NCI-H524 treated with DMSO at 0.1 percent for 48 hours (cell line): ENCODE measurements at places on chromosomes 7 and 10.

DNA sequence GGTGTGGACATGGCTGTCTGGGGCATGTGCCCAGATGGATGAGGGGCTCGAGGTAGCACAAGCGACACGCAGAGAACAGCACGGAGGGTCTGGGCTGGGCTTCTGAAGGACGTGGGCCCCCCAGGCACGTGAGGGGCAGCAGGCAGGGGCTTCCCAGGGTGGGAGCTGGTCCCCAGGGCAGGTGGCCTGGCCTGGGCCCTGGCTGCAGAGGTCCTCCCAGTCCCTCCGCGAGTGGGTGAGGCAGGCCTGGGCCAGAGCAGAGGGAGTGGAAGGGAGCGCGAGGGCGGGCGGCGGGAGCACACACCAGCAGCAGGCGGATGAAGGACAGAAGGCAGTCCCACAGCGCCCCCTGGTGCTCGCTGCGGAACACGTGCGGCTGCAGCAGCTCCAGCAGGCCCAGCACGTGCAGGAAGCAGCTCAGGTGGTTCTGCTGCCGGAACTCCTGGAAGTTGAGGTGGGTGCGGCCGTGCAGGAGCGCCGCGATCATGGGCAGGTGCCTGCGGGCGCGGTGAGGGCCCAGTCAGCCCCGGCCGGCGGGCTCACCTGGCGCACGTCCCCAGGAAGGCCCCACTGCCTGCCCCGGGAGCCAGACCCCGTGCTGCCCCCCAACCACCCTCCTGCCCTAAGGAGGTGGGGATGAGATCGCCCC is 14.7 kb upstream of the MICALL2 start:
- DNase-seq = peak; percentile 4

DNA sequence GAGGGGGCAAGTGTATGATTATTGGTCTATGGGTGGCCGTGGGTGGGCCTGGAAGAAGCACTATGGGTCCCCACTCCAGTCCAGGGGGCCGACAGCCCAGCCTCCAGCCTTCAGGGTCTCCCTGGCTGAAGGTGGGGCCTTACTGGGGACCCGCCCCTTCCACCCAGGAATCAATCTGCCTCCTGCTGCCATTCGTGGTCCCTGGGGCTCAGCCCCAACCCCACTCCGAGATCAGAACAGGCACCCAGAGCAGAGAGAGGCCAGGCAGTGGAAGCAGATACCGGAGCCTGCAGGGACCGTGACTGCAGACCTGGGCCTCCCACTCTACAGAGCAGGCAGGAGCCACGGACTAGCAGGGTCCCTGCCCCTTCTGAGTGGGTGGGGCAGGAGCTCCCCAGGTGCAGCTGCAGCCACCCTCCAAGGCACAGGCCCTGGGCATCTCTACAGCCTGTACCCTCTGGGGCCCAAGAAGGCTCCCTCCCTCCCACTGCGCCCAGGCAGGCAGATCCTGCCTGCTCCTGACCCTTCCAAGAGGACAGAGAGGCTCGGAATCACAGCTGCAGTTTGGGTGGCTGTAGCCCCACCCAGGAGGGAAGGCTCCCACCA is 13.6 kb upstream of the FOXL3 start:
- no peak for DNase-seq

GRCh38 chr7:127650847-127651555 is 993 bp upstream of the SND1 start:
- no peak for DNase-seq

- peak; percentile 65 for DNase-seq
Observed at GRCh38 chr7:100090527-100091410, 2.0 kb downstream of the COPS6 start.

GRCh38 chr10:127456122-127456521 is 93.0 kb upstream of the NPS start:
- DNase-seq = no peak

DNA sequence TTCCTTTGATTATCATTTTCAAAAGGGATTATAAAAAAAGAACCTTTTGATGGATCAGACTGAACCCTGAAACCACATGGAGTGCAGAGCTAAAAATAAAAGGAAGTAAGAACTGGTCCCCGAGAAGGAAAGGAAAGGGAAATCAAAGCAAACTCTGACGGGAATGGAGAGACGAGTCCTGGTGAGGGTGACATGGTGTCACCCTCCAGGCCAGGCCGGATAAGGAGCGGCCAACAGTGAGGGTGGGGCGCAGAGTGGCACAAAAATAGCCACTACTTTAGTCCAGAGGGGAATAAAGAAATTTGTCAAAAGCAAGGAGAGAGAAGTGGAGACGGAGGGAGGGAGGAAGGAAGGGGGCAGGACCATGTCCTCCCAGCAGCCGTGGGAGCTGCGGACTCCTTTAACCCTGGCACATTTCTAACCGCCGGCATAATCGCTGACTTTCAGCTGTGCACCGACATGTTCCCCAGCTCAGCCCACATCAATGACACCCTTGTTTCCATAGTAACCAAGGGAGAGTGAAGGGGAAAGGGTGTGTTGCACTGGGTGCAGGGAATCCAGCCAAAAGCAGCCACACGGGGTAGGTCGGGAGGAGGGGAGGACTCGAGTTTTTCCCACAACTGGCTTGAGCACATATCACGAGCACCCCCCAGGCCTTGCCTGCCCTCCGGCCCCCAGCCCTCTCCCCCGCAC is 29.7 kb downstream of the TRIM8 start:
- no peak for DNase-seq

DNA sequence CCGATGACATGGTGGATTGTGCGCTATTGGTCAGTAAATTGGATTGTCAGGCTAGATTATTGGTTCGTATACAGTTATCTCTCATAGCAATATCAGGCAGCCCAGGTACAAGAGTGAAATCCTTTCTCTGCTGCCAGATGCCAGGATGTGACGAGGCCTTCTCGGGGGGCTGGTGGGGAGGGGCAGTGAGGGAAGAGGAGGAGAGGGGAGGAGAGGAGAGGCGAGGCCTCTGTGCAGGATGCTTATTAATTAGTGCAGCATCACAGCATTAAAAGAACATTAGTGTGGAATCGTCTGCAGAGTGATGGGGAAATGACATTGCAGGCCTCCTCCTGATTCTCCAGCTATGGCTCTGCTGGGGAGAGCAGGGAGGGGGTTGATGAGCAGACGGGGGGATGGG is 30.5 kb upstream of the SLF2 start:
- DNase-seq = no peak

GRCh38 chr7:44508328-44509030 is 18.0 kb upstream of the NUDCD3 start:
- no peak for DNase-seq

DNA sequence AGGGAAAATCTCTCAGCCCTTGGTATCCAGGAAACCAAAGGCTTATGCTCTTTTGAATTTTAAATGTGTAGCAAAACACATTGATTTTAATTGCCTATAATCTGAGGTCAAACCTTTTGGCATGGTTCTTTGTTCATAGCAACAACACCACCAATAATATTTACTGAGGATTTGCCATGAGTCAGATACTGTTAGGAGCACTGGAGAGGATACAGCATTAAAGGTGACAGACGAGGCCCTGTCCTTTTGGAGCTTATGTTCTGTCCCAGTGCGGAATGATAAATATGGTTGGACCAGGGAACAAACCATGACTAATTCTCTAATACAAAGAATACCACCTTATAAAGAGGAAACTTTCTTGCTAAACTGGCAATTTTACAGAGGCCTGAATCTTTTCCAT is 176.6 kb downstream of the CTNNA3 start:
- DNase-seq = no peak

DNA sequence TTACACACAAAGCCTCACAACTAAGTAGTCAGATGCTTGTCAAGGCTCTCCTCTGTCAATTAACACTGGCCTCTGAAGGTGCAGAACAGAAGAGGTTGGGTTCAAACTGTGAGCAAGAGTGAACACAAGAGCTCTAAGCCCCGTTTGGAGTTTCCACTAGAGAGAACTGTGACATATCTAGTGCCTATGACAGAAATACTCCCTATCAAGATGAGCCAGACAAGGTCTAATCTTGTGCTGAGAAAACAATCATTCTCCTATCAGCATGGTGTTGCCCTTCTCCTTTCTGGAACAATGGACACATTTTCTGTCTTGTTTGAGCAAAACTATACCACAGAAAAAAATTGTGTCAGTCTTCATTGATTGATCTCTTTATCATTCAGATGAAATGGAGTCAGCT is 62.4 kb upstream of the CCDC71L start:
- DNase-seq = no peak

- no peak for DNase-seq
Observed at GRCh38 chr10:35780970-35781642, 139.0 kb upstream of the FZD8 start.

- no peak for DNase-seq
Observed at GRCh38 chr7:102287111-102287980, 678 bp downstream of the SH2B2 start.

DNA sequence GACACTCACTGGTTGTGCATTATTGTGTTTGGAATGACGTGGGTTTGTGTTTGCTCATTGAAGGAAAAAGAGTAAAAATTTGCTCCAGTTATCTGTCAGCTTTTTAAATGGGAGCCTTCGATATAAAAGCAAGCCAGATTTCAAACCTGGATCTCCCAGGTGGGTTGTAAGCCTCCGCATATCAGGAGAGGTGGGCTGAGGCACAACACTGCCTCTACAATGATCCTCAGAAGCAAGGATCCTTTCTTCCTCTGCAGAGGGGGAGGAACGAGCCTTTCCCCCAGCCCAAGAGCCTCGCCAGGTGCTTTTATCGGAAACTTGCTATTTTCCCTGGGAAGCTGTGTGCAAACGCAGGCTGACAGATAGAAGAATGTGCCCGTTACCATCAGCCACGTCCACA is 331.0 kb upstream of the MGMT start:
- no peak for DNase-seq

DNA sequence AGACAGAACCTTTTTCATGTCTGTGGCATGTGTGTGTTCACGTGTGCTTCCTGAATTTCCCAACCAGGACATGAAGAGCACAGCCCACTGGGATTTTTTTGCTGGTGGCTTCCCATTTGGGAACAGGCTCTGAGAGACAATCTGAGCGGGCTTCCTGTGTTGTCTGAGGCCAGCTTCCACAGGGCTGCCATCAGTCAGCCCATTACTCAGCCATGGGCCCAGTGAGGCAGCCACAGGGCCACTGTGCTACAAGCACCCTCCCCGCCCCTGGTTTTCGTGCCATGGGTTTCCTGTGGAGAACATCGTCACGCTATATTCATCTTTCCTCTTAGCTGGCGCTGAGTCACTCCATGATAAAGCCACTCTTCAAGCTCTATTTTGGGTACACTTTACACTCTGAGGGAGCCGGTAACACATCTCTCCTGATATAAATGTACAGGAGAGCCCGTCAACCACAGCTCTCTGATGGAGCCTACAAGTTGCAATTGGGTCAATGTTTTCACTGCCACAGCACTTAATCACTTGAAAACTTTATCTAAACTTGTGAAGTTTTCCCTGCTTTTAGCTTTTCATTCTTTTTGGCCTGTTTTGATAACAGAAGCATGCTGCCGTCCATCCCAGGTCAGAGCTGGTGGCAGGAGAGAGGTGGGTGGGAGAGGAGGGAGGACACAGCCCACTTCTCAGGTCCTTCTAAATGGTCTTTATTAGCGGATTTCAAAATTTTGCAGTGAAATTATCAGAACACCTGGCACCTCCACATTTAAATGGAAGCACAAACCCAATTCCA is 96.9 kb downstream of the HIPK2 start:
- no peak for DNase-seq

DNA sequence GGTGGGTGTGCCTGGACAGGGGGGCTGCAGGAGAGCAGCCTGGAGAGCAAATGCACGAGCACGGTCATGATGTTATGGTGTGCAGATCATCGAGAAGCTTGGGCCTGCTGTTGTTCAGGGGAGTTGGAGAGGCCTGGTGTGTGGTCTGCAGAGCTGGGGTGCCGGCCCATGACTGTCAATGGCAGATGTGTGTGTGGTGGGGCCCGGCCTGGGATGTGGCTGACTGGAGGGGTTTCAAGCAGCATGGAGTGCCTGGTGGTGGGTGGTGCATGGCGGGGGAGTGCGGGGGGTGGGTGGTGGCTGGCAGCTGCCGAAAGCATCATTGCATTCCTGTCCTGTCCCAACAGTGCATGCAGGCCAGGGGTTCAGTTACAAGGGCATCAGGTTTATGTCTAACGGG is 122.6 kb downstream of the DOCK1 start:
- no peak for DNase-seq

DNA sequence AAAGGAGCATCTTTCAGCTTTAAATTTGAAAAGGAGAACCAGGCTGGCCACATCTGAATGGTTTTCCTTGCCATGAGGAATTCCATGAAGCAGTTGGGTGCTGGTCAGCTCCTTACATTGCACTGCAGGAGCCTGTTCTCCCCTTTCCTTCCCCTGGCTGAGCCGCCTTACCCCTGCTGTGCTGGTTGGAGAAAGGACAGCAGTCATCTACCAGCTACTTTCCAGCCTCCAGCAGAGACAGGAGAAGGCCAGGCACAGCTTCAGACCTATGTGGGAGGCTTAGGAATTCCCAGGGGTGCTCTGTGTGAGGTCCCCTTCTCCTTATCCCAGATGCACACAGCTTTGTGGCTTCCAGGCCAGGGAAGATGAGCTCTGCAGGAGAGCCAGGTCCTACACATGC is 4.7 kb downstream of the C10orf71 start:
- no peak for DNase-seq

DNA sequence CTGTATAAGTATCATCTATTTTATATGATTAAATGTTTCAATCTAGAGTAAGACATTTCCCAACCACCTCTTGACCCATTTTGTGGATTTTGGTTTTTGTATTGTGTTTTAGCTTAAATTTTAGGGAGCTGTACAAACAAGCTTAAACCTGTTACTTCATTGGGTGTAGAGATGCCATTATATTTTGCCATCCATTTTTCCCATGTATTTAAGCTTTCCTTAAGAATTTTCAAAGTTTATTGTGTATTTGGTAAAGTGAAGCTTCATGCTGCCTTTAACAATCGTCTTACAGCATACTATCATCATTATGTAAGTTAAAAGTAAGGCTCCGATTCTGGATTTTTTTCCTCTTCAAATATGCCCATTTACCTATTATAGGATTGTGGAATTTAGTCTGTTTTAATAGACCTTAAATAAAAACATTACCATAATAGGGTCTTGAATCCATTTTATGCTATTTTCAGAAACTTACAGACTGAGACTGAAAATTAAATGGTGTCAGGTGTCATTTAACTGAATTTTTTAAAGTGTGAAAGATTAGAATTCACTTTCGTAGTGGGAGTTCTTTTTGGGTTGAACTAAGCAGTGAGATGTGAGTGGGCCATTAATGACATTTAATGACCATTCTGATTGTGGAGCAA is 2.2 kb downstream of the KMT2E start:
- DNase-seq = no peak

- DNase-seq = no peak
Observed at GRCh38 chr10:123092635-123093414, 42.9 kb upstream of the HMX3 start.
